ENCODE measurements at places on chromosomes 2 and 18. TPM values are rescaled to one million over a fixed set of nuclear protein-coding genes. Genes with fewer than 3 reads are reported as not detected.

SERPINB11 gene
- not detected for total RNA-seq

SCN9A gene
- total RNA-seq, result 2.4 TPM

PTH2R gene
- 0.48 TPM for total RNA-seq

DSG4 gene
- total RNA-seq, result not detected

LIMS4 gene
- total RNA-seq, result not detected

ERFE gene
- total RNA-seq, result 2.3 TPM

ICA1L gene
- 1.9 TPM for total RNA-seq

FER1L5 gene
- under 0.01 TPM for total RNA-seq

MC5R gene
- total RNA-seq, result not detected

PUS10 gene
- 7.5 TPM for total RNA-seq

SP140L gene
- total RNA-seq, result 3.6 TPM

FLACC1 gene
- total RNA-seq, result not detected

TNFAIP6 gene
- 6.0 TPM for total RNA-seq

FOXI3 gene
- total RNA-seq, result not detected

ACADL gene
- 0.48 TPM for total RNA-seq

RNF125 gene
- total RNA-seq, result 1.5 TPM

IL1R1 gene
- 4.8 TPM for total RNA-seq

PLGLB1 gene
- total RNA-seq, result 2.3 TPM

GPR39 gene
- 7.2 TPM for total RNA-seq

WDPCP gene
- 4.6 TPM for total RNA-seq

REV1 gene
- 32.8 TPM for total RNA-seq

IL36G gene
- 41.4 TPM for total RNA-seq
